Stimulated activated CD4-positive, alpha-beta T cell treated with anti-CD3 and anti-CD28 coated beads, Interleukin-1b, Interleukin-23, amount 100 ng/mL, for 4 hours (primary cell): ENCODE measurements at places on chromosomes 13 and 19.

- no peak for DNase-seq
Observed at GRCh38 chr13:74111399-74111798, 22.8 kb downstream of the KLF12 start.

GRCh38 chr19:35351411-35352176 lies 3.9 kb downstream of the FFAR1 start:
- DNase-seq, result no peak

GRCh38 chr19:53192771-53193534 lies at the start of gene ZNF665:
Gene ZNF665, minus strand, starts transcription at chr19:53193358. Its CDS starts 10,460 bp downstream, at chr19:53182898.
- DNase-seq, result peak; percentile 58

DNA sequence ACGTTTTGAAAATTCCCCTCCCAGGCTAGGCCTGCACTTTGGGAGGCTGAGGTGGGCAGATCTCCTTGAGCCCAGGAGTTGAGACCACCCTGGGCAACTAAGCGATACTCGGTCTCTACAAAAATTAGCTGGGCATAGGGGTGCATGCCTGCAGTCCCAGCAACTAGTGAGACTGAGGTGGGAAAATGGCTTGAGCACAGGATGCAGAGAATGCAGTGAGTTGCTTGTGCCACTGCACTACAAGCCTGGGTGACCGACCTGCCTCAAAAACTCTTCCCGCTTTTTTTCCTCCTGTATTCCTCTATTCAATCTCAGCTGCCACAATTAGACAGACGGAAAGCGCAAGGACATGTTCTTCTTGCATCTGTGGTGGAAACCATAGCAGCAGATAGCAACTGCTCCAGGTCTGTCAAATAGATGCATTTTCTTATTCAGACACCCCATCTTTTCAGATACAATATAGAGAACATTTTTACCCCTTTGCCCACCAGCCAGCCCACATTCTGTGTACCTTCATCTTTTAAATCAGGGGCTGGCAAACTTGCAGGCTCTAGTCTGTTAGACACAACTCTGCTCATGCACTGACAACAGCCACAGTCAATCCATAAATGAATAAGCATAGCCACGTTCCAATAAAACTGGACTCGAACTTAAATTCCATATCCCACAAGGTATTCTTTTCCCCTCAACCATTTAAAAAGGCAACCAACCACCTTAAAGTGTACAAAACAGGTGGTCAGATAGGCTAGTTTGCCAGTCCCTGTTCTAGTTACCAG lies 4.8 kb downstream of the TPT1 start:
- no peak for DNase-seq

- no peak for DNase-seq
Observed at GRCh38 chr19:56403261-56403660, 871 bp upstream of the ZNF583 start.

GRCh38 chr13:19591864-19592263 lies 30.5 kb upstream of the TPTE2 start:
- no peak for DNase-seq

DNA sequence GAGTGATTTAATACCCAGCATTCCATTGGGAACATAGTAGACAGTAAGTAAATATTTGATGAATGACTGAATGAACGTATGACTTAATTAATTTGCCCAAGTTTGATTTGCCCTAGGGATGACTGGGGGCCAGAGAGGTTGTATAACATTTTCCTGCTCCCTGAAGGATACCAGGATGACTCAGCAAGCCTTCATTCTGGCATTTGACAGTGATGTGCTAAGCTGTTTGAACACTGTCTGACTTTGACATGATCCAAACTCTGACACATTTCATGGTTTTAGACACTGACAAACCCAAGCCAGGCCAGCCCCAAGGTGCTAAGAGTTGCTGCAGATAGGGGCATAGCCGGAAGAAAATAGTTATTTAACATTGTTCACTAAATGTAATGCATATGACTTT lies 53.4 kb upstream of the KLF12 start:
- no peak for DNase-seq

DNA sequence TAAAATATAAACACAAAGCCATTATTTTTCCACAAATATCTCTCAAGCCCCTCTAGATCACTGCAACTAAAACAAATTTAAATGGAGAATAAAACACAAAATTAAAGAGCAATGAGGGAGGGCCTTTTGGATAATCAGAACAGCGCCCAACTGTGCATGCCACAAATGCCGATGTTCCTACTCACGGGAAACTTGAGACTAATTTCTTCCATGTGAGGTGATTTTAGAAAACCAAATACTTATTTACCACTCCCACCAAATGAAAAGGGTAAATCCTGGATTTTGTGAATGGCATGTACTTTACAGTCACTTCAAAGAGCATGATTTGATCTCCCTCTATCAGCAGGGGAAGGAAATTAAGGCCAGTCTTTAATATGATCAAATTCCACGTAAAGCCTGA lies 74.8 kb downstream of the SLC7A1 start:
- no peak for DNase-seq

GRCh38 chr13:50131920-50132903 lies 117.0 kb downstream of the KCNRG start:
- no peak for DNase-seq

DNA sequence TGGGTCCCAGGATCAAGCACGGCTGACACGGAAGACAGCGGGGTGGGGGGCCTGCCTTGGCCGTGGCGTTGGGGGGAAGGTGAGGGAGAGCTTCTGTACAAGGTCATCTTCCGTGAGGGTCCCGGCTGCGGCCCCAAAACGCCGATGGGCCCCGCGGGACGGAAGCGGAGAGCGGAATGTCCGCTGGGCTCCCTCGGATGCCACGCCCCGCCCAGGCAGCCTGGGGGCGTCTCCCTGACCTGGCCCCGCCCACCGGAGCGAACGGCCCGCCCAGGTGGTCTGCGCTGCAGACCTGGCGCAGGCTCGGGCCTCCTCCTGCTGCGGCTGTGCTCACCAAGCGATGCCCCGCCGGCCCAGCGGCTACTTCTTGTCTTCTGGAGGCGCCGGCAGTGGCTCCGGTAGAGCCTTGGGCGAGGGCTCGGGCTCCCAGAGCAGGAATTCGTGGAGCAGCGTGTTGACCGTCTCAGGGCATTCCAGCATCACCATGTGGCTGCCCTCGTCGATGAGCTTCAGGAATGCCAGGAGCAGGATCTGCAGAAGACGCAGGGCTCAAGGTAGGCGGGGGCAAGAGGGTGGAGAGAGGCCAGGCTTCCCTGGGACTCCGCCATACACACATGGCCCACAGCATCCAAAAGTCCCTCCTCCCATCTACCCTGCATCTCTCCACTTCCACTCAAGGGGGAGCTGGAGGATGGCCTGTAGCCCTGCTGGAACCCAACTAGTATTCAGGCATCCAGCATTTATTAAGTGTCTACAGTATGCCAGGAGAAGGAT lies 10.7 kb downstream of the ABHD8 start:
- peak; percentile 72 for DNase-seq

DNA sequence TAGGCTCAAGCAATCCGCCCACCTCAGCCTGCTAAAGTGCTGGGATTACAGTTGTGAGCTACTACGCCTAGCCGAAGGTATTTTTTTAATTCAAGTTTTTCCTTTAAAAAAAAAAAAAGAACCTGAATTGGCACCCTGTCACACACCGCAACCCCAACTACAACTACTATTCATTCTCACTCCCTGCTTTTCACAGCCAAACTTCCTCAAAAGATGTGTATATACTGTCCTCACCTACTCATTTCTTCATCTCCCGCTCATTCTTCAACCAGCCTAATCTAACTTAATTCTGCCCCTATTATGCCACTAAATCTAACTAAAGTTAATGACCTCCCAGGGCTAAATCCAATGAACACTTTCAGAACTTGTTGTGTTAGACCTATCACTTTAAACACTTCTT lies 12.7 kb upstream of the WBP4 start:
- DNase-seq, result no peak

DNA sequence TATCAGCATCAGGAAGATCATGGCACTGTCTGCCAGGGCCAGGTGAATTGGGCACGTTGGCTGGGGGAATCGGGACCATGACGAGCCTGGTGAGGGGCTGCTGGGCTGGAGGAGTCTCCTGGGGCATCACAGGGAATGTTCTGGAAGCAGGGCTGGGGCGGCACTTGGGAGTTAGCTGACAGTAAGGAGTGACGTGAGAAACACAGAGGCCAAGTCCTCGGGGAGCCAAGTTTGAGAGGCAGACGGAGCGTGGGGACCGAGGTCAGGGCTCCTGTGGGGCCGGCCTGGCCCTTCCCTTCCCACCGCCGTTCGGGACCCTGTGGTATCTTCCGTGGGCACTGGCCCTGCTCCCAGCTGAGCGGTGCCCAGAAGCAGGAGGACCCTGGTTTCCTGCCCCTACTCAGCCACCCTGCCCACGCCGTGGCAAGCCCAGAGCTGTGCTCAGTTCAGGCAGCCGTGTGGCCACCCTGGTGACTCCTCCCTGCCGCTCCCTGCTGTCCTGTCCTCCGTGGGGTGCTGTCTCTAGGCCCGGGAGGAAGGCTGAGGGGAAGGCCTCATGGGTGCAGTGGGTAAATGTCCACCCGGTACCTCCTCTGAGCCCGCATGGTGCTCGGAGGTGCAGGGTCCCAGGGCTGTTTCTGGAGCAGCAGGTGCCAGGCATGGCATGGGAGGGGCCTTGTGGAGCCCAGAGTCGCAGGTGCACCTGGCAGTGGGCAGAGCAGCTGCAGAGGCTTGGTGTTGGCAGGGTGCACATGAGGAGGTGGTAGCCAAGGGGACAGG lies 25.2 kb downstream of the CRTC1 start:
- DNase-seq, result no peak

DNA sequence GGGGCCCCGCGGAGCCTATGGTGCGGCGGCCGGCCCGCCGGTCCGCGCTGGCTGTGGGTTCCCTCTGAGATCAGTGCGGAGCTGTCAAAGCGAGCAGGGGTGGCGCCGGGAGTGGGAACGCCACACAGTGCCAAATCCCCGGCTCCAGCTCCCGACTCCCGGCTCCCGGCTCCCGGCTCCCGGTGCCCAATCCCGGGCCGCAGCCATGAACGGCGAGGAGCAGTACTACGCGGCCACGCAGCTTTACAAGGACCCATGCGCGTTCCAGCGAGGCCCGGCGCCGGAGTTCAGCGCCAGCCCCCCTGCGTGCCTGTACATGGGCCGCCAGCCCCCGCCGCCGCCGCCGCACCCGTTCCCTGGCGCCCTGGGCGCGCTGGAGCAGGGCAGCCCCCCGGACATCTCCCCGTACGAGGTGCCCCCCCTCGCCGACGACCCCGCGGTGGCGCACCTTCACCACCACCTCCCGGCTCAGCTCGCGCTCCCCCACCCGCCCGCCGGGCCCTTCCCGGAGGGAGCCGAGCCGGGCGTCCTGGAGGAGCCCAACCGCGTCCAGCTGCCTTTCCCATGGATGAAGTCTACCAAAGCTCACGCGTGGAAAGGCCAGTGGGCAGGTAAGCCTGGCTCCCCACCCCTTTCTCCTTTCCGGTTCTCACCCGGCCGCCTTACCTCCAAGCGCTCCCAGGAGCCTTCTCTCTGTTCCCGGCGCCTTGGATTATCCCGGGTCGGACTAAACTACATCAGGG lies at the start of gene PDX1:
PDX1 (plus strand) TSS at position 67 of the 743 bp plus-strand sequence; CDS start at position 206, 139 bp downstream.
- no peak for DNase-seq

GRCh38 chr13:111247552-111247951 lies 72.9 kb upstream of the TEX29 start:
- no peak for DNase-seq

- no peak for DNase-seq
Observed at GRCh38 chr19:33747273-33747672, 49.4 kb upstream of the KCTD15 start.

DNA sequence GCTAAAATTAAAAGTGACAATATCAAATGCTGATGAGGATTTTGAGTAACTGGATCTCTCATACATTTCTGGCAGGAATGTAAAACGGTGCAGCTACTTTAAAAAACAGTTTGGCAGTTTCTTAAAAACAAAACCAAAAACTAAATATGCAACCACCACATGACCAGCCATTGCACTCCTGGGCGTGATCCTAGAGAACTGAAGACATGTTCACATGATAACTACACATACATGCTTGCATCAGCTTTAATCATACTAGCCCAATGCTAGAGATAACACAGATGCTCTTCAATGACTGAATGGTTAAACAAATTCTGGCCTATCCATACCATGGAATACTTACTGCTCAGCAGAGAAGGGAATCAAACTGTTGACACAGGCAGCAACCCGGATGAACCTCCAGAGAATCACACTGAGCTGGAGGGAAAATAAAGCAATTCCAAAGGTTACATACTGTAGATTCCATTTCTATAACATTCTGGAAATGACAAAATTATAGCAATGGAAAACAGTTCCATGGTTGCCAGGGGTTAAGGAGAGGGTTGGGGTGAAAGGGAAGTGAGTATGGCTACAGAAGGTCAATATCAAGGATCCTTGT lies 25.5 kb upstream of the NAXD start:
- no peak for DNase-seq

GRCh38 chr19:49506575-49507105 lies 5.8 kb upstream of the FCGRT start:
- peak; percentile 73 for DNase-seq

- no peak for DNase-seq
Observed at GRCh38 chr13:21501686-21502085, 42.6 kb upstream of the ZDHHC20 start.

GRCh38 chr19:45663800-45664199 lies 4.2 kb upstream of the GIPR start:
- no peak for DNase-seq

DNA sequence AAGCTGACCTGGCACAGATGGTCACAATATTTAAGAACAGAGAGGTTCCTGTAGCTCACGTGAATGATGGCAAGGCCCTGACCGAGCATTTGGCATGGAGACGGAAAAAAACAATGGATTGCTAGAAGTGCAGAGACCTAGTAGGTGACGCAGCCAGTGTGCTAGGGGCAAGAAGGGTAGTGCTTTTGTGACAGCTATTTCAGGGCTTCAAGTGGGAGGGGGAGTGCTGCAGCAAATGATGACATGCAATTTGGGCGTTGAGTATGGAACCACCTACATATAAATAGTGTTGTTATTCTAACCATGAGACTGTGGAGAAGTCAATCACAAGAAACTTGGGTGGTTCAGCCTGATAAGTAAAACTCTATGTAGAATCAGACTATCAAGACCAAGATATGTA lies 65.7 kb upstream of the IL17D start:
- DNase-seq, result no peak
